ENCODE measurements at places on chromosomes 3 and 15.

DNA sequence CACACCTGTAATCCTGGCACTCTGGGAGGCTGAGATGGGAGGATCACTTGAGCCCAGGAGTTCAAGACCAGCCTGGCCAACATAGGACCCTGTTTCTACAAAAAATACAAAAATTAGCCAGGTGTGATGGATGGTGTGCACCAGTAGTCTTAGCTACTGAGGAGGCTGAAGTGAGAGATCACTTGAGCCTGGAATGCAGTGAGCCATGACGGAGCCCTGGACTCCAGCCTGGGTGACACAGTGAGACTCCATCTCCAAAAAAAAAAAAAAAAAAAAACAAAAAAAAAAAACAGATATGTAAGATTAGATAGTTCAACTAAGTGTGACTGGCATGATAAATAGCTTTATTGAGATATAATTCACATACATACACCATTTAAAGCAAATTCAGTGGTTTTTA lies 9.7 kb downstream of the RBSN start:
- DNase-seq = no peak

- DNase-seq = no peak
These were observed 116.2 kb upstream of the HACD2 start for GRCh38 chr3:123700791-123701722.

DNA sequence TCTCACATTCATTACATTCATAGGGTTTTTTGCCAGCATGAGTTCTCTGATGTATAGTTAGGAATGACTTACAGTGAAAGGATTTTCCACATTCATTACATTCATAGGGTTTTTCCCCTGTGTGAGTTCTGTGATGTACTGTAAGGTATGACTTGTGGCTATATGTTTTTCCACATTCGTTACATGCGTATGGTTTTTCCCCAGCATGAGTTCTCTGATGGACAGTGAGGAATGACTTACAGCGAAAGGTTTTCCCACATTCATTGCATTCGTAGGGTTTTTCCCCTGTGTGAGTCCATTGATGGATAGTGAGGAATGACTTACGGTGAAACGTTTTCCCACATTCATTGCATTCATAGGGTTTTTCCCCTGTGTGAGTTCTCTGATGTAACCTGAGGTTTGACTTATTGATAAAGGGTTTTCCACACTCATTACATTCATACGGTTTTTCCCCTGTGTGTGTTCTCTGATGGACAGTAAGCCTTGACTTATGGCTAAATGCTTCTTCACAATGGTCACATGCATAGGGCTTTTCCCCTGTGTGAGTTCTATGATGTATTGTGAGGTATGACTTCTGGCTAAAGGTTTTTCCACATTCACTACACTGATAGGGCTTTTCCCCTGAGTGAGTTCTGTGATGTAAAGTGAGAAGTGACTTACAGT lies 47.4 kb downstream of the ZNF717 start:
- DNase-seq = no peak

DNA sequence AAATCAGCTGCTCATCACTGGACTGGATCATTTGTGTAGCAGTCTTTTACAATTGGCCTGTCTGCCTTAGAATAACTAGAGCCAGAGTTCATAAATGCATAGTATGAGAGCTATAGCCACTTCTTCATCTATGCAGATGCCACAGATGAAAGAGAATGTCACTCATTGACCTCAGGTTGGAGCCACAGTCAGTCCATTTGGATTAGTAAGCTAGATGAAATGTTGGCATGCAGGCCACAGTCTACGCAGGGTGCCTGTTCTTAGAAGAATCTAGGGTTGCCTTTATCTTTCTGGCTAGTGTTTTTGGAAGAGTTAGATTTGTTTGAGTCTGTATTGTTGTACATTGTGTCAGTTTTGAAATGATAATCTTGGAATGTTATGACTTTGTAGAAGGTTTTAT lies 25.4 kb upstream of the EDEM1 start:
- no peak for DNase-seq

DNA sequence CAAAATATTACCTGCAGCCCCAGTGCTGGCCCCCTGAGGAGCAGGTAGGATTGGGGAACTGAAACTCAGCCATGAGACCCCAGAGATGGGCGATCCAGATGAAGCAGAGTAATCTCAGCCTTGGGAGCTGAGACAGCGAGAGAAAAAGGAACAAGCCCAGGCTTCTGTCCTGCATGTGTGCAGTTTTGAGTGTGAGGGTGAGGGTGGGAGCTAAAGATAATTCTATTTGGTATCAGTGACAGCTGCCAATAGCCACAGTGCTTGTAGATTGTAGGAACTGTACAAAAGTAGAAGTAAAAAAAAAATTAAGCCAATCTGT lies 5.9 kb downstream of the ATP8B4 start:
- DNase-seq = no peak

GRCh38 chr3:149958171-149958796 lies 12.4 kb downstream of the PFN2 start:
- no peak for DNase-seq

DNA sequence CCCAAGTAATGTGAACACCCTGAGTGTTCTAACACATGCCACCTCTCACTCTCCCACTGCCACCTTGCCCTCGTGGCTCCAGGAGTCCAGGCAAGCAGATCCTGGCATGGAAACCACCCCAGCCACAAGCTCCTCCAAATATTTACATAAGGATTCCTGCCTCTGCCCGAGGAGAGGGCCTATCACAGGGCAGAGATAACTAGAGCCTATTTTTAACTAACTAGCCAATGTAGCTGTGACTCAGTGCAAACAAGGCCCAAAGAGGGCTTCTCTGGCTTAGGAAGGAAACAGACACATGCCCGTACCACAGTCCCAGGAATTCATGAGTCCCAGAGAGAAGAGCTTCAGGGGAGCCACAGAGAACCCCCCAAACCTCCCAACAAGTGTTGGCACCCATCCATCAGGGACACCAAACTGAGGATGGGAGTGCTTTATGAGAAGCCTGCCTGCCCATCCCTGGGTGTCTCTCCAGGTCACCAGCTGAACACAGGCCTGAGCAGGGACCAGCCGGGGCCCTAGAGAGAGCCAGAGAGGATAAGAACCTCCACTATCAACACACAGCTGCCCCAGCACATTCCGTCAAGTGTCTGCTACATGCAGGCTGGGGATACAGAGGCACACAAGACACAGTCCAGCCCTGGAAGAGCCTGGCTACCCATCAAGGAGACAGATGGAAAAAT lies 9.2 kb downstream of the FYCO1 start:
- DNase-seq = no peak

- no peak for DNase-seq
These were observed 3.0 kb upstream of the NGRN start for GRCh38 chr15:90262426-90262825.

DNA sequence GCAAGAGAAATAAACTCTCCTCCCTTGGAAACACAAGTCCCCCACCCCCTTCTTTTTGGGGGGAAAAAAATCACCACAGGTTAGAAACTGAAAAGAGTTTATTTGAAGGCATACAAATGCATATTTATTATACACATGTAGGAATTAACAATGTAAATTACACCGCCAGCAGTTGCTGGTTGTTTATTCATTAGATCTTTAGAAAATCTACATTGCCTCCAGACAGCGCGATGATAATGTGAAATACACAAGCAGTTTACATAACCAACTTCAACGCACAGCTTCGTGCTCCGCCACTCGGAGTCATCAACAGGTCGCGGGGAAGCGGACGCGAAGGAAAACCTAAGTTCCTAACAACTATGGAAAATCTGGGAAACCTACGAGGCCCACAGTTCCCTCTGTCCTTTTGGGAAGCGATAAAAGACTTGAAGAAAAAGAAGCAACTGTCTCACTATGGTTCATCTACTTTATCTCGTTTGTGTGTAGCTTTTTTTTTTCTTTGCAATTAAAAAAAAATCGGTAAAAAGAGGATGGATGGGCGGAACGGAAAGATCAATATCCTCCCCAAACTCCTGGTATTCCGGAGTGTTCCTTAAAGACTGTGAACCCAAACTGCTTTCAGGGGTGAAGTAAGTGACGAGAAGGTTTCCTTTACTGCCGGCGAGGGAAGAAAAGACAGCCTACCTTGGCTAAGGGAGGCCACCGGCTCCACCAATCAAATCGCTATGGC lies 8.4 kb upstream of the FOXB1 start:
- peak; percentile 57 for DNase-seq

DNA sequence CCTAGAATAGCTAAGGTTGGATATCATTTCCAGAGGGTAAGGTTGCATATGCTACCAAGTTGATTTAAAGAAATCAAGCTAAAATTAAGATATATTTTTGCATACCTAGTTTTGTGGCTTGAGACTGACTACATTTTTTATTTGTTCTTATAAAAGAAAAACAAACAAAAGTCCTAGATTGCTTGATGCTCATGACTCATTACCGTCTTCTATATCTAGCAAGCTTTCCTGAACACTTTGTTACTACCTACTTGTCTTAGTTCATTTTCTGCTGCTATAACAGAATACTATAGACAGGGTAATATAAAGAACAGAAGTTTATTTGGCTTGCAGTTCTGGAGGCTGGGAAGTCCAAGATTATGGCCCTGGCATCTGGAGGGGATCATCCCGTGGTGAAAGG lies 152.1 kb upstream of the THRB start:
- no peak for DNase-seq

GRCh38 chr3:142003291-142003690 lies 126.8 kb downstream of the ATP1B3 start:
- DNase-seq = no peak

DNA sequence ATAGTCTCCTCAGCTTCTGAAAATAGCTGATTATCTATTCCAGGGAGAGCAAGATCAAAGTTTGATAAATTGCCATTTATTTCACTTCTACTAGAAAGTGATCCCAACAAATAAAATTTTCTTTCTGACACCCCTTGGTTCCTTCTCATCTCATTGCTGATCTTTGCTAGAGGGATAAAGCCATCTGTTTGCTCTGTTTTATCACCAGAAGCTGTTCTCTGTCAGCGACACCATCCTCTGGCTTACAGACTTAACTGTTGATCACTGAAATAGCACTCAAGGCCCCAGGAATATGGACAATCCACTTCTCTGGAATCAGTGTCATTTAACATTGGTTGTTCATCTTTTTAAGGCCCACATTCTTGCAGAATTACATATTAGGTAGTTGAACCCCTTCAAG lies 219.0 kb downstream of the LSAMP start:
- no peak for DNase-seq

GRCh38 chr3:64895106-64895990 lies 207.5 kb upstream of the ADAMTS9 start:
- no peak for DNase-seq

DNA sequence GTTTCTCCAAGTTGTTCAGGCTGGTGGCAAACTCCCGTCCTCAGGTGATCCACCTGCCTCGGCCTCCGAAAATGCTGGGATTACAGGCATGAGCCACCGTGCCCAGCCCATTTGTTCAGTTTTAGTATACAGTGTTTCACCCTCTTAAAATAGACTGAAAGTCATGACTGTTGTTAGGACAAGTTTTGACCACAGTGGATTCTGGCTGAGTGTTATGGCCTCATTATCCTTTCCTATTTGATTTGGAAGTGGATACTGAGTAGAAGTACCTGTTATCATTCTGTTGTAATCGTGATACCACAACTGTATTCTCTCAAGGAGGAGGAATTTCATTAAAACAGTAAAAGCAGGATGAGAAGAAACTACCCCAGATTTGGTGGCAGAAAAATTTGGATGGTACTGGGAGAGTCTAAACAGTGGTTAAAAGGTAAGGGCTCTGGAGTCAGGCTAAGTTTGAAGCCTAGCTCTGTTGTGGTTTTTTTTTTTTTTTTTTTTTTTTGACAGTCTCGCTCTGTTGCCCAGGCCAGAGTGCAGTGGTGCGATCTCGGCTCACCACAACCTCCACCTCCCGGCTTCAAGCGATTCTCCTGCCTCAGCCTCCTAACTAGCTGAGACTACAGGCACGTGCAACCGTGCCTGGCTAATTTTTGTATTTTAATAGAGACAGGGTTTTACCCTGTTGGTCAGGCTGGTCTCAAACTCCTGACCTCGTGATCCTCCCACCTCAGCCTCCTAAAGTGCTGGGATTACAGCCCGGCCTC lies 2.6 kb downstream of the MAP2K1 start:
- no peak for DNase-seq

DNA sequence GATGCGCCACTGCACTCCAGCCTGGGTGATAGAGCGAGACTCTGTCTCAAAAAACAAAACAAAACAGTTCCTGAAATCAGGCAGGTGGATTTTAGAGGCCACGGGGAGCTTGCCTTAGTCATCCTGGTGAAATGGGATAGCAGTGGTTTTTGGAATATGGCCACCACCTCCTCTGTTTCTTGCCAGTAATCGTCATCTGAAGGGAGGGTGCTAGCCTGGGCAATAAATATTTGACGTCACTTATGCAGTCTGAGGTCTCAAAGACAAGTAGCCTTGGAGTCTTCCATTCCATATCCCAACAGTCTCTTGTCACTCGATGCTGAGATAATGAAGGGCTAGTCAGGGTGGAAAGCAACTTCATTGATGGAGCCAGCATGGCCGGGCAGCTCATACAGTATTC lies 55.2 kb downstream of the KCNAB1 start:
- DNase-seq = no peak

- no peak for DNase-seq
These were observed 35.8 kb downstream of the ABHD5 start for GRCh38 chr3:43726521-43726920.

DNA sequence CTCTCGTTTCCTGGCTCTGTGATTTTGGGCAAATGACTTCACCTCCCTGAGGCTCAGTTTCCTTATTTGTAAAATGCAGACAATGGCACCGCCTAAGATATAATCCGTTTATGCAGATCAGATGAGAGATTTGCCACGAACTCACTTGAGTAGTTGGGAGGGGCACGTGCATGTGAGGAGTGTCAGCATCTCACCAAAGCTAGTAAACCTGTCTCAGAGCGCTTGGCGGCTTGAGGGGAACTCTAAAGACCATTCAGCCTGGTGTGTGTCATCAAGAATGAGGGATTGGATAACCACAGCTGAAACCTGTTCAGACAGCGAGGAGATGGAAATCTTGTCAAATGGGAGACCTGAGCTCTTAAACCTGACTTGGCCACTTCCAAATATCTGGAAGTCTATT lies 48.7 kb downstream of the BDH1 start:
- no peak for DNase-seq

- no peak for DNase-seq
These were observed 245.1 kb upstream of the NAALADL2 start for GRCh38 chr3:174614036-174614435.

GRCh38 chr3:187763850-187764648 lies 18.8 kb upstream of the BCL6 start:
- DNase-seq = no peak

Measured in right kidney (tissue), 9 donors.